Amygdala (tissue), 56 donors: ENCODE measurements at places on chromosomes 2 and 18.

- DNase-seq, result no peak
Observed at GRCh38 chr2:158394453-158394852, 62.1 kb downstream of the CCDC148 start.

DNA sequence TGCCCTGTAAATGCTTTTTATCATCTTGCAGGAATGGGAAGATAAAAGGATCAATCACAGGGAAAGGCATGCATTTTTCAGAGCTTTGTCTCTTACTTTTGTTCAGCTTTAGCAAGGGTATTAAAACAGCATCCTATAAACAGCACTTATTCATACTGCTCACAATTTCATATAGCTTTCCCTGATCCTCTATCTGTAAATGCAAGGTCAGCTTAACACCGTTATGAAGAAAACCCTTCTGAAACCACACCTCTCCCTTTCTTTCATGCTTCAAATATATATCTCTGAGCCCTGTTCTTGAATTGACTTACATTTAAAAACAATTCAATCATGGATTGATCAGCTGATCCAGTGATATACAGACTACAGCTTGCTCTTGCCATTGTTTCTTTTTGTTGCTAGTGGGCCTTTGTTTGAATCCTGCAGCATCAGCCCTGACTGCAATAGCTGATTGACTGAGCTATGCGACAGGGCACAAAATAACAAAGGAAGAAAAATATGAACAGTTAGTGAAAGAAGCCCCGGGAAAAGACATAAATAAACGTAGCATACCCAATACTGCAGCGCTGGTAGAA lies 795.5 kb upstream of the CDH2 start:
- no peak for DNase-seq

- no peak for DNase-seq
Observed at GRCh38 chr2:469514-469913, 181.6 kb upstream of the ALKAL2 start.

- DNase-seq, result no peak
Observed at GRCh38 chr2:69770193-69770702, 28.3 kb downstream of the ANXA4 start.

GRCh38 chr18:12027046-12027445 lies 45.7 kb downstream of the IMPA2 start:
- DNase-seq, result no peak

GRCh38 chr18:35030277-35030989 lies 10.8 kb upstream of the MAPRE2 start:
- DNase-seq, result no peak

DNA sequence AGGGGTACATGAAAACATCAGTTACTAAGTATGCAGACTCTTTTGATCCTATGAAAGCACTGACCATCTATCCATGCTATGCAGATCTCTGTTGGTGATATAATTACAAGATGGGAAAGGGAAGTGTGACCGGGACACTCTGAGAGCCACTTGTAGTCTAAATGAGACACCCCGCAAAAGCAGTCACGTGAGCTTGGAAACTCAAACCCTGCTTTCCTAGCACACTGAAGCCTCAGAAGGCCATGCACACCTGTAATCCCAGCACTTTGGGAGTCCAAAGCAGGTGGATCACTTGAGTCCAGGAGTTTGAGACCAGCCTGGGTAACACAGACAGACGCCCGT lies 137.5 kb downstream of the INO80D start:
- DNase-seq, result no peak

GRCh38 chr2:45643095-45643494 lies 8.4 kb upstream of the PRKCE start:
- DNase-seq, result no peak

GRCh38 chr2:158665536-158666302 lies 129.4 kb upstream of the DAPL1 start:
- DNase-seq, result no peak

DNA sequence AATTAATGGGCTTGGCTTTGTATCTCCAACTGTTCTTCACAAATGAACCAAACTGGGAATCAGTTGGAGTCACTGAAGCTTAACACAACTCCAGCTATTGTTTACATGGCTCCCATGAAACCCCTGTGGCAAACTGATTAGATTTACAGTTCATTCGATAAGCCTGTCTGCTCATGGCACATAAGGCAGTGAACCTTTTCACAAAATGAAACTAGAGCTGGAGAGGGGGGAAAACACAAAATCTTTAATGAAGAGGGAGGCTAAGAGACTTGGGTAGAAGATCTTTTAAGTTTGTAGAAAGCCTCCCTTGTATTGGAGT lies 11.6 kb upstream of the ITGA6 start:
- DNase-seq, result no peak

DNA sequence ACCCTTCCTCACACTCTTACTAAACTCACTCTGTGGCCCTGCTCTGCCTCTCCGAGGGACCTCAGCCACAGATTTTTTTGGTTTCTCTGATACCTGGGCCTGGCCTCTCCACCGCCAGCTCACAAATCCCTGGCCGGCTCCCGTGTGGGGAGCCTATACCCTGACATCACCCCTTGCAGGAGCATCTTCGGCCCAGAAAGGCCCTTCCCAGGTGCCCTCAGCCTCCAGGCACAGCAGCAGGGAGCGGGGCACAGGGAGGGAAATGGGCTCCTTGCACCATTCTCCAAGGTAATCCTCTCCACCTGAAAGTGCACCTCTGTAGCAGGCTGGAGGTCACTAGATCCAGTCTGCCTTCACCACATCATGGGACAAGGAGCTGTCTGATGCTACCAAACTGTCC lies 43.2 kb downstream of the CRACDL start:
- DNase-seq, result no peak
